ENCODE measurements at places on chromosomes 2 and 18.
A peak's percentile ranks its signal among the peaks of the same experiment; 100 is the strongest.

DNA sequence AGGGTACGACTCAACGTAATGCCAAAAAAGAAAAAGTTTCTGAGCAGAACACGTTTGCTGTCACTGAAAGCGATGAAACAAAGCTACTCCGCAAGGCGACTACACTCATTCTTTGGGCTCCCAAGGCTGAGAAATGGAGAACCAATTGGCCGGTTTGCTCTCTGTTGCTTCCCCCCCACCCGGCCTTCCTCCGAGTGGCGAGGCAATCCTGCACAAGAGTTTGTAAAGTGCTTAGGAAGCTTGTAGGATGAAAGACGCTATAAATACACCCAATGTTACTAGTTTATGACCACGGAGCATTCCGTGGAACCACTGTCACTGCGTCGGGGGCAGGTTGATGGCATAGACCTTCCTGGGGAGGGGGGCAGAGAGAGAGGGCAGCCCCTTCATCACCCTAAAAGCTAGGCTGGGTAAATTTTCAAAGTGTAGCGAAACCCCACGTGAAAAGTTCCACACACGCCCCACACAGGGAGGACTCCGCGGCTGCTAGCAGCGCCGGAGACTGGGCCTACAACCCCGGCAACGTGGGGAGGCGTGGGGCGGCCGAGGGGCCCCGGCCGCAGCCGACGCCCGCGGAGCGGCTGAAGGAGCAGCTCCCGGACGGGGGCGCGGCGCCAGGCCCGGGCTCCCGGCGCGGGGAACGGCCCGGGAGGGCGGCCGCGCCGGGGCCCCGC, 915 bp downstream of the CUL3 start:
- peak; percentile 9 for DNase-seq

DNA sequence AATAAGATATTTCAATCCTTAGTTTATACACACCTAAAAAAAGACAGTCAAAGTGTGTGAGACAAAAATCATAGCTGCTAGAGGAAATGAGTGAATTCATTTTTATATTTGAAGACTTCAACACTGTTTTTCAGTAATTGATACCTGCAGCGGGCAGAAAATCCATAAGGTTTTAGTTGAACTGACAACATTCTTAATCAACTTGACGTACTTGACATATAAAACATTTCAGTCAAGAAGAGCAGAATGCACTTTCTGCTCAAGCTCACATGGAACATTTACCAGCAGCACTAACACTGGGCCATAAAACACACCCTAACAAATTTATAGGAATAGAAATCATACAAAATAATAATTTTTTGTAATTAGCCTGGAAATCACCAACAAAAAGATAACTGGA, 959.6 kb upstream of the SOX11 start:
- no peak for DNase-seq

- DNase-seq, result peak; percentile 68
These were observed 46.8 kb downstream of the MRPS5 start for GRCh38 chr2:95074663-95075439.

DNA sequence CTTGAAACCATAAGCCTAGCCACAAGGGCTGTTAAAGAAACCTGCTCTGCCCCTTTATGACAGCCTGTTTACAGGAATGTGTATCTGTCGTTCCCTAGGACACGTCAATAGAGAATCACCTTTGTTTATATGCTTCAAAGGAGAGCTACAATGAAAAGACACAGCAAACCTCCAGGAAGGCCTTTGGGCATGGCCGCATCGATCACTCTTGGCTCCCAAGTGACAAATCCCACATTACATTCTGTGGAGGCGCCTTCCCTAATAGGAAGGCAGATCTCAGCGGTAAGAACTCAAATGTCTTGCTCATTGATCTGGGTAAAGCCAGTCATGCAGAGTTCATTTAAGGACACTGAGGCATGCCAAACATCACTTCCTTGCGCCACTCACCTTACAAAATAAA, 26.5 kb downstream of the KIAA2012 start:
- no peak for DNase-seq

DNA sequence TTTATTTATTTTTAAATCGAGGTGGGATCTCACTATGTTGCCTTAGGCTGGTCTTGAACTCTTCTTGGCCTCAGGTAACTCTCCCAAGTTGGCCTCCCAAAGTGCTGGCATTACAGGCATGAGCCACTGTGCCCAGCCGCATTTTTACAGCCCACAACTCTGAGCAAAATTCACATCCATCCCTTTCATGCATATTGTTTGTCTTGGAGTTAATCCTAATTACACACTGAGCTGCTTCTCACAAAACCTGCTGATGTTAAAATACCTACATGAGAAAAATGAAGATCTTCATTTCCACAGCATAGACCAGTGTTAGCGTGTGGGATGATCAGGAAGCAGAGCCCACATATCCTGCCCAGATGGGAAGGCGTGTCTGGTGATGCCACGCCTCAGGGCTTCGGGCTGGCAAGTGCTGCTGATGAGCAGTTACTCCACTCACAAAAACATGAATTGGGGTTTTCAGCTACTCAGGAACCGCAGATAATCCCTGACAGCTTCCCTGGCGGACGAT, 14.6 kb downstream of the ITGB1BP1 start:
- DNase-seq, result no peak

GRCh38 chr2:225076125-225076524, 33.9 kb upstream of the DOCK10 start:
- DNase-seq, result no peak

- no peak for DNase-seq
These were observed 177.8 kb downstream of the KIAA1328 start for GRCh38 chr18:37006742-37007141.

- DNase-seq, result no peak
These were observed 19.7 kb upstream of the IL18R1 start for GRCh38 chr2:102335871-102336366.

GRCh38 chr2:26653207-26654060, 12.3 kb upstream of the CIB4 start:
- DNase-seq, result no peak

- DNase-seq, result no peak
These were observed at the start of gene SULT1C3 for GRCh38 chr2:108239786-108240185. SULT1C3 (plus strand) TSS chr2:108239968; CDS start chr2:108247195, 7,227 bp downstream.

DNA sequence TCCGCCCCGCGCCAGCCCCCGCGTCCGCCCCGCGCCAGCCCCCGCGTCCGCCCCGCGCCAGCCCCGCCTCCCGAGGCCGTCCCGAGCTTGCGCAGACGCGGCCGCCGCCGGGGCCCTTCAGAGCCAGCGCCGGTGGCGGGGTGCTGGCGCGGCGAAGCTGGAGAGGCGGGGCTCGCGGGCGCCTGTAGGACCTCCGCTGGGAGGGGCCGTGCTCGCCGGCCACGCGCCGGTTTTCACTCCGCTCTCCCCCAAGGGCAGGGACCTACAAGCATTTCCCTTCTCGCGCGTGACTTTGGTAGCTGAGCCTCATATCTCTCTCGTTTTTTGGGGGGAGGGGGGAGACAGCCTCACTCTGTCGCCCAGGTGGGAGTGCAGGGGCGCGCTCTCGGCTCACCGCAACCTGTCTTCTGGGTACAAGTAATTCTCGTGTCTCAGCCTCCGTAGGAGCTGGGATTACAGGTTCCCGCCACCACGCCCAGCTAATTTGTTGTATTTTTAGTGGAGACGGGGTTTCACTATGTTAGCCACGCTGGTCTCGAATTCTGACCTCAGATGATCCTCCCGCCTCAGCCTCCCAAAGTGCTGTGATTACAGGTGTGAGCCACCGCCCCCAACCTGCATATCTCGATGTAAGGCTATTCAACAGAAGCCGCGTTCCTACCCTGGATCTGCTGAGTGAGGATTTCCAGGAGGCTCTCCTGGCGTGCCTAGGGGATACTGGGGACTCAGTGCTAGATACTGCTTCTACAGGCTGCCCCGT, at the start of gene ZNF514:
ZNF514 (minus strand) TSS at position 159 of the 760 bp plus-strand sequence. CDS start 6,595 bp downstream, outside the sequence.
- peak; percentile 66 for DNase-seq

GRCh38 chr2:77521931-77522470, at the start of gene LRRTM4:
LRRTM4 (minus strand) TSS chr2:77522376.
- DNase-seq, result no peak

DNA sequence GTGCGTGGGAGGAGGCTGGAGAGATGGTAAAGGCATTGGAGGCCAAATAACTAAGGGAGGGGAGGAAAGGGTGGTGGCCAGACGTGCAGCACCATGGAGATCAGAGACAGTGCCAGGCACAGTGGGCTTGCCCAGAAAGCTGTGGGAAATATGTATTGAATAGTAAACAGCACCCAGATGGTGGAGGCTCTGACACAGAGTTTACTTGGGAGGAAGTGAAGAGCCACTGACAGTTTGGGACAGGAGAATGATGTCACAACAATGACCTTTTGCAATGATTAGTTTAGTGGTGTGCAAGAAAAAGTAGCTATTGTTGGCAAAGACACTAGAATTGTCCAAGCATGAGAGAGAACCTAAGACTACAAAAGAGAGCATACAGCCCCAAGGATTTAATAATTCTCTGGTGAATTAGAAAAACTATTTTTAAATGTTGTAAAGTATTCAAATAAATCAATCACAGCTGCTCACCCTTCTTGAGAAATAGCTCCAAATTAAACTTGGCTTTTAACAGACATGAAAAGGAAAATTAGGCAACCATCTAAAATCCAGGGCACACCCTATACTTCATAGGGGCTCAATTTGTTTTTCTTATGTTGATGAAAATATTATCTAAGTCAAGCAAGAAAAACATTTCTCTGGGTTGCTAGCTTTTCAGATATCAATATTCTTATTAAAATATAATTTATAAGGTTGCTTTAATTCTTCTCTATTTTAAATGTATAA, 458.7 kb upstream of the HNRNPA3 start:
- DNase-seq, result no peak

DNA sequence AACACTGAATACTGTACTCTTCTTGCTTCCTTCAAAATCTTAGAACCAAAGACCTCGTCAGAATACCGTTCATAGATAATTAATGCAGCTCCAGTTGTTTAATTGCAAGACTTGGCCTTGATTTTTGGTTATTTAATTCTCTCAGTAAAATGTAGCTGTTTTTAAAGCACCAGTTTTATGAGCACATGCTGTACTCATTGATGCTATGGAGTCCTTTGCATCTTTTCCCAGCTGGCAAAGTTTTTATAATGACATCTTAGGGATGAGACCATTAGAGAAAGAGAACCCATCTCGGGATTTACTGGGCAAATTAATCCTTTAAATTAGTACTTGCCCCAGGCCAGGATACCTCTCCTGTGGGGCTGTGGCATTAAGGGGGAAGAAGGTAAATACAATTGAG, 199.3 kb downstream of the MEMO1 start:
- DNase-seq, result no peak

DNA sequence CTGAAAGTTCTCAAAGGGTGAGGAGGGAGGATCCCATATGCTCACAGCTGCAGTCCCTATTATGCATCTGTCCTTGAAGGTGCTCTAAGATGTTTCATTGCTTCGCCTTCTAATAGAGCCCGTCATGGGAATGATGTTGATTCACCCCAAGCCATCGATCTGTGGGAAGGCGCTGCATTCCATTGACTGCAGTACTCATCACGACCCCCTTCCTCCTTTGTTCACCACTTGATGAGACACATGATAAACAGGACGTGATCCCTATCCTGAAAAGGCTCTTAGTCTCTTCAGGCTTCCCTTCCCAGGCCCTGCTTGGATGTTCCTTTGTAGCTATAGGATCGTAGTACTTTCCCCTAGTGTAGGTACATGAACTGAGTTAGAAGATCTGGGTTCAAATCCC, 181.8 kb downstream of the AGPS start:
- no peak for DNase-seq

DNA sequence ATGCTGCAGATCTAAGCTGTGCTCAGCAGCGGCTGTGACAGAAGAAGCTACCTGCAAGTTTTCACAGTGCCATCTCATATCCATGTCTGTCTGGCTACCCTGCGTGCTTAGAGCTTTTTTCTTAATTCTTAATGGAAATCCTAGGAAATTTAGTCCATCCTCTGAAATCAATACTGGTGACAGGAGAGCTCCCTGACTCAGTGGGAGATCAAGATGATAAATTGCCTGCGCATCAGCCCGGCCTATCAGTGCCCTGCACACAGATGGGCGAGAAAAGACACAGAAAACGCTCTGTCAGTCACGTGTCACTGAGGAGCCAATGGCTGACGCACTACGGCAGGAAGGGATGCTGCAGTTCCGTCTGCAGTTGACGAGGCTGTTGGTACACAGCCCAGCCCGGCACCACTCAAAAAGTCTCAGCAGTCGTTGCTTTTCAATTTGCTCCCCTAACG, 819.6 kb upstream of the FSHR start:
- DNase-seq, result peak; percentile 26

GRCh38 chr2:67997528-67997900, 65.3 kb downstream of the C1D start:
- no peak for DNase-seq

GRCh38 chr2:159124441-159124911, 156.0 kb downstream of the TANC1 start:
- no peak for DNase-seq

GRCh38 chr2:127810619-127811396, at the start of gene WDR33:
WDR33 (minus strand) TSS chr2:127811171; CDS start chr2:127770981, 40,190 bp downstream.
- DNase-seq, result peak; percentile 93

- DNase-seq, result no peak
These were observed 149.6 kb downstream of the ESCO1 start for GRCh38 chr18:21450913-21451312.

- peak; percentile 44 for DNase-seq
These were observed 2.5 kb downstream of the KLF7 start for GRCh38 chr2:207163053-207163755.

DNA sequence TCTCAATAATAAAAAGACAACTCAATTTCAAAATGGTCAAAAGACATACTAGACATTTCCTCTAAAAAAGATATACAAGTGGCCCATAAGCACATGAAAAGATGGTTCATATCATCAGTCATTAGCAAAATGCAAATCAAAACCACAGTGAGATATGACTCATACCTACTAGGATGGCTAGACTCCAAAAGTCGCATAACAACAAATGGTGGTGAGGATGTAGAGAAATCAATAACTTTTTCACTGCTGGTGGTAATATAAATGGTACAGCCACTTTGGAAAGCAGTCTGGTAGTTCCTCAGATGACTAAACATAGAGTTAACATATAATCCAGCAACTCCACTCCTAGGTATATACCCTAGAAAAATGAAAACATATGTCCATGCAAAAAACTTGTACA, 242.3 kb upstream of the NOL4 start:
- no peak for DNase-seq

DNA sequence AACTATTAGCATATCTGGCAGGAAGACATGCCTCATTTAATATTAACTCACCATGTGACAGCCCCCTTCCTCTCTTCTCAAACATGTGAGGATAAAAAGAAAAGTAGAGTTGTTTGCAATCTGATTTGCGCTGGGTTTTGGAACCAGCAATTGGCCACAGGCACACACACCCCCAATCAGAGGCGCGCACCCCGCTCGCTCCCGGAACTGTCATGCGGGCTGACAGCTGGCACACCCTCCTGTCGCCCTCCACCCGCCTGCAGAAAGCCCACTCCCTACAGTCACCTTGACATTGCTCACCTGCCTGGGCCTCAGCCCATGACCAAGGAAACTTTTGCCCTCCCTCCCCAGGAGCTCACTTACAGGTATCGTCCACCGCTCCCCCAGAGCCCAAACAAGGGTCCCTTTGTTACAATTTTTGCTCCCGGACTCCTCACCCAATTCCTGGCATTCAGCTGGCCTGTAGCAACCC, 1.1 kb downstream of the COBLL1 start:
- DNase-seq, result no peak

- DNase-seq, result peak; percentile 26
These were observed 3.2 kb downstream of the PIGN start for GRCh38 chr18:62183578-62184195.

GRCh38 chr2:4356109-4356508, 652.7 kb downstream of the DCDC2C start:
- DNase-seq, result no peak
